ENCODE measurements at places on chromosomes 7 and 10.

DNA sequence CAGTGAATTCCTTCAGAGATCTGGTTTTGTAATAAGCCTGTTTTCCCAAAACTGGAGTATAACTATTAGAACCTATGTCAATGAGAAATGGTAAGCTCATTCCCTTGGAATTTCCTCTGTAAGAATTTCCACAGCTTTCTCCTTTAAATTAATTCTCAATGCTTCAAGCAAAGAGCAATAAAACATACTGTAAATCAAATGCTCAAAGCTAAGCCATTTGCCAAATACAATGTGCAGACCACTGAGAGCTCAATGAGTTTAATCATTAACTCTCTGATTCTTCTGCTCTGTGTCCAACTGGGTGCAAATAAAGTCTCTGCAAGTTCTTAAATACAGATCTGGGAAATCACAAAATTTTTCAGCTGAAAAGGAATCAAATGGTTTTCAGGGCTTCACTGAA, 227.6 kb upstream of the IMMP2L start:
- DNase-seq, result no peak

GRCh38 chr7:156579566-156579965, 61.0 kb upstream of the RNF32 start:
- no peak for DNase-seq

DNA sequence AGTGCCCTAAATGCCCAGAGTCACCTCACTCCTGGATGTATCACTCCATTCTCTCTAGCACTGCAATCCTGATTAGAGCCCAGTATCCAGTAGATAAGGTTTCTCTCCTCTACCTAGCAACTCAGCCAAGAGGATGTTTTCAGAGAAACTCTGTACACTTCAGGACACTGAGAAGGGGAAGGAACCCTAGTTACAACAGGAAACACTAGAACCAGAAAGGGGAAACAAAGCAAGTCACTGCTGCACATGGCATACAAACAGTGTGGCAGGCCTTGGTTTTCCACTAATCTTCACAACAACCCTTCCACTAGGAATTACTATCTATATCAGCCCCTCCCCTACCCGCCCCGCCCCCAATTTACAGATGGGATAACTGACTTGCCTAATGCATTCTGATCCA, 1.6 kb downstream of the FAM204A start:
- no peak for DNase-seq

DNA sequence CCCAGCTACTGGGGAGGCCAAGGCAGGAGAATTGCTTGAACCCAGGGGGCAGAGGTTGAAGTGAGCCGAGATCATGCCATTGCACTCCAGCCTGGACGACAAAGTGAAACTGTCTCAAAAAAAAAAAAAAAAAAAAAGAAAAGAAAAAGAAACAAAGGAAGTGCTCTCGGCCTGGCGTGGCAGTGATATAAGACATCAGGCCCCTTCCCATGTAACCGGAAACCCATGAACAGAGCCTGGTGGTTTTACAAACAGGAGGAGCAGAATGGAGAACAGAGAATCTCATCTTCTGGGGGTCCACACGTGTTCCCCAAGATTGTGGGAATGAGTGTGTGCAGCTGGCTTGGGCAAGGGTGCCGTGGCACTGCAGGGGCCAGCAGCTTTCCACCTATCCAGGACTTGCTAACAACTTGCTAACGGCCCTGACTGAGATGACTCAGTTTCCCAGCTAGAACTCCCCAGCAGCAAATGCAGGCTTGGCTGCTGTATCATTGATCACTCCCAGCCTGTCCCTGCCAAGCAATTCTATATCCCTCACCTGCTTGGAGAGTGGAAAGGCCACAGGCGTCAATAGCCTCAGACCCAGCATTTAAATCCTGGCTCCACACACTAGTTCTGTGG, 103.0 kb downstream of the COL26A1 start:
- no peak for DNase-seq

GRCh38 chr7:6443372-6443941, 4.3 kb downstream of the DAGLB start:
- DNase-seq, result no peak

DNA sequence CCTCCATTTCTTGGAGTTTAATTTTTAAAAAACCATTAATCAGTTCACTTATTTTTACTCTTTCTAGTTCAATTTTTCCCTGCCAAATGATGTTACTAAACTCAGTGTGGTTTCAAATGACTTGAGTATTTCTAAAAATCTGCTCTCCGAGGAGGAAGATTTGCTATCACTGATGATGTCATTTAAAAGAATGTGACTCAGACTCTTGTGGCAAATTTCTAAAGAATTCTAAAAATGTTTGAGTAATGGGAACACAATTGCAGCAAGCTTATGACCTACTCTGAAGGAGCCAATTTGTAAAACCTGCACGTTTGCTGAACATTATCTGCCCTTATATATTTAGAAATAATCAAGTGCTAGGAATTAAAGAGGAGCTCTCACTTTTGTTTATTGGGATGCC, 88.6 kb downstream of the SPAG6 start:
- no peak for DNase-seq

DNA sequence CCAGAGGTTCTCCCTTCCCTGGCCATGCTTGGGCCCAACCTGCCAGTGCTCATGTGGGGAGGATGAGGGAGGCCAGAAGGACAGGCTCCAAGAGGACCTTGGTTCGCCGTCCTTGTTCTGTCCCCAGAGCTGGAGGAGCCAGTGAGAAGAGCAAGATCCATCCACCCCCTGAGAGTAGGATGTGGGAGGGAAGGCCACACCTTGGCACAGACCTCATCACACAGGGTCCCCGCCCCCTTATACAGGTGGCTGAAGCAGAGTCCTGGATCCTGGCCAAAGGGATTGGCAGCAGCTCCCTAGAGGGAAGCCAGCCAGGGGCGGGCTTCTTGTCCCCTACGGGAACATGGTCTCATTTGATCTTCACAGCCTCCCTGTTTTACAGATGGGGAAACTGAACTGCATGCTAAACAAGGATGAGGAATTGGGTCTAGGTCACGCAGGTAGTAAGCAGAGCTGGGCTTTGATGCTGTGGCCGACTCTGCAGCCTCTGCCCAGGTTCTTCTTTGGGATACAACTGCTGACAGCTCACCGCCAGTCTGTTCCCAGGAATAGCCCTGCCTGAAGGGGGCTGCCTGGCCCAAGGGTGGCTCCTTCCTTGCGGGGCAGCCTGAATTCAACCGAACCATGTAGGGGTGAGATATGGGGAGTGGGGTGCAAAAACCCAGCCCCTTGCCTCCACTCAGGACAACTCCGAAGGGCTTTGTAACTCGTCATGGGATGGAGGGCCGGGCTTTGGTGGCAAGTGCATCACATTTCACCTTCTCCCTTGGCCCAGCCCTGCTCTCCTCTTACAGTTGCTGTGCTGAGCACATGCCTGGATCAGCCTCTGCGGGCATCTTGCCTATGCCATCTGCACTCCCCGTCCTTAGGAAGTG, 62.2 kb upstream of the KDM7A start:
- no peak for DNase-seq

DNA sequence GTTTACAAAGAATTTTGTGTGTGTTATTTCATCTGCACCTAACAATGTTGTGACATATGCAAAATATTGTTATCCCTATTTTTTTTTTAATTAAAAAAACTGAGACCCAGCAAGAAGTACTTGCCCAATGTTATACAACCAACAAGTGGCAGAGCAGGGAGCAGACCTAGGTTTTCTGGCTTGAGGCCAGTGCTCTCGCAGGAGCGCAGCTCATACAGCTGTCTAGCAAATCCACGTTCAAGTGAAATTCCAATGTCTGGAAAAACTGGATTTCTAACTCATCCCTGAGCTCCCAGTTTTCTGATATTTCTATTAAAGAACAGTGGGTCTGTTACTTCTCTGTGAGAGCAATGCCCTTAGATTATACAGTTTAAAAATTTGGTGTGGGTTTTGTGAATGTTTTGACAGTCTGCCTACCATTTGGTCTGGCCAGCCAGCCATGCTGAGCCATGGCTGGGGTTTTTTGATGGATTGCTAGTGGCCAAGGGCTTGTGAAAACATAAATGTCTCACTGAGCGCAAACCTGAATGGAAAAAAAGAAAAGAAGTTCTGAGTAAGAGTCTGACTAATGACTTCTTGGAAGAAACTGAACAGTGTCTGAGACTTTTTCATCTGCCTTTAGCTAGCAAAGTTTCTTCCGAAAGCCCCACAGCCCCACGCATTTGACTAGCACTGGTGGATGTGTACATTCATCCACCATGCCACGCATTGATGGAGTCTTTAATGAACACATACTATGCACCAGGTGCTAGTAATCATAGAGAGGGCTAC, 15.4 kb upstream of the PRF1 start:
- DNase-seq, result no peak

GRCh38 chr7:155327590-155328320, 30.1 kb downstream of the INSIG1 start:
- DNase-seq, result no peak

DNA sequence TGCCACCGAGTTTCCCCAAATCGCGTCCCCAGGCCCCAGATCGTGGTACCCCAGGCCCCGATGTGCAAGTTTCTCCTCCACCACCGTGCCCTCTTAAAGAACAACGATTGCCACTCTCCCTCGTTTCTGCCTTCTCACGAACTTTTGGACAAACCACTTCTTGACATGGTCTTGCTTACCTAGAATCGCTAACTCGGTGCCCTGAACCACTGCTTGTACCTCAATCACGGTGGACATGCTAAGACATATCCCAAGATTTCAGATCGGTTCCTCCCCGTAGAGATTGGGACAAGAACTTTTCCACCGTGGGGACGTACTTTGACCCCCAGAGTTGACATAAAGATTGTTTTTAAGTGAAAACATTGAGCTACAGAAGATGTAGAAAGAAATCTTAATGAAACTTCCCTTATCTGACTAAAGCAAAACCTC, 477 bp upstream of the ZC3HAV1 start:
- no peak for DNase-seq

- DNase-seq, result no peak
Observed at GRCh38 chr7:18509481-18509880, 13.9 kb downstream of the HDAC9 start.

DNA sequence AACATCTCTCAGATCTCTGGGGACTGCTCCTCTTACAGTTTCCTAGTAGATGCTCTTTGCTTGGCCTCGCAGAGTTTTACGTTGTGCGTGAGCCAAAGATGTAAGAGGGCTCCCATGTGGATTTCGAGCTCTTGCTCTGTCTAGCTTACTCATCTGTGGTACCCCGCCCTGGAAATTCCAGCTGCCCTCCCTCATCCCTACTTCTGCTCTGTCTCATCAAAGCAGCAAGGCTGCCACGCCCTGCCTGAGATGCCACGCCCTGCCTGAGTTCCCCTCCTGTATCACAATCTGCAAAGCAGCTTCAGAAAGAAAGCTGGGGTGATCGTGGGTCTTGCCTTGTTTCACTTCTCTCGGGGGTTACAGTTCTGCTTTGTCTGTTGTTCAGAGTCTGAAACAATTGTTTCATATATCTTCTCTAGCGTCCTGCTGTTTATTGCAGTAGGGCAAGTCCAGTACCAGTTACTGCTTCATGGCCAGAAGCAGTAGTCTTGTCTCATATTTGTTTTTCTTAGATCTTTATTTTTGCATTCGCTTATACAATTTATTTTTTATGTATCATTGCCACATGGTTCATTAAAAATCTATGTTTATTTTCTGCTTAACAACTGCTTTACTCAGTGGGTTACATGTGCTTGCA, 36.1 kb upstream of the CCNY start:
- DNase-seq, result peak; percentile 28

DNA sequence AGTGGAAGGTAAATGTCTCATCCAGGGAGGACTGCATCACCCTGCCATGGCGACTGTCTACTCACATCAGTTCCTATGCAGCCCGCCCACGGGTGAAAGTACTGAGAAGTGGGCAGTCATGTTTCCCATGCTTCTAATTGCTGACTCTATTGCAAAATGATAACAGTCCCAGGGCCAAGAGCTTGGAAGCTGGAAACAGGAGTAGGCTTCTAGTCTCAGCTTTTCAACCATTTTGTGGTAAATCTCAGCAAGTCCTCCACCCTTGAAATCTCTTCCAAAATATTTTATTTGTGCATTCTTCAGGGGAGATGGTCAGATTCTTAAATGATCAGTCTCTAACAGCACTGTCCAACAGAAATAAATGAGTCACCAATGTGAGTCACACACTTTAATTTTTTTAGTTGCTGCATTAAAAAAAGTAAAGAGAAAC, 48.1 kb upstream of the TARP start:
- no peak for DNase-seq

DNA sequence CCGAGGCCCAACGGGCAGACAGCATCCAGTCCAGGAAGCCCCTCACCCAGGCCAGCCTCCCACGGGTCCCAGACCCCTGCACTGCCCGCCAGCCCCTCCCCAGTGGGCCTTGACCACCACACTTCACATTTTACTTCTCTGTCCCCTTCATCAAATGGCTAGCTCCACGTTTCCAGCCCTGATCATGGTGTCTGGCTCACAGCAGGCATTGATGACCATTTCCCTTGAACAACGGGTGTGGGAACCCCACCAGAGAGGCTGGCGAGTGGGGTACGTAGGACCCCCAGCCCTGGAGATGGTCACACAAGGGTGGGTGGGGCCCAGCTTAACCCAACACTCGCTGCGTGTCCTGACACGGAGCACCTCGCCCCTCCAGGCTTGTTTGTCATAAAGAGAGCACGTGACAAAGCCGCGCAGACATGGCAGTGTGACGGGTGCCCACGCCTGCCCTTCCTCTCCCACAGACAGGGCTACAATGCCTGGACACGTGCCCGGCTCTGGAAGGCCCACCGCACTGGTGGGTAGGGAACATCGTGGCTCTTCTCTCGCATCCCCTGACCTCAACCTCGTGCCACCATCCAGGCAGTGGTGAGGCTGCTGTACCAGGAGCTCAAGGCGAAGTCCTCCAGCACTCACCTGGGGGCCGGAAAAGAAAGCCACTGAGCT, 267.7 kb downstream of the MAD1L1 start:
- DNase-seq, result no peak

- no peak for DNase-seq
Observed at GRCh38 chr10:129568583-129569344, 101.7 kb downstream of the MGMT start.

GRCh38 chr7:111137296-111138192, 46.6 kb downstream of the LRRN3 start:
- peak; percentile 29 for DNase-seq

GRCh38 chr10:8575620-8576019, 521.1 kb downstream of the GATA3 start:
- DNase-seq, result no peak

GRCh38 chr7:133470-133869, 58.9 kb upstream of the FAM20C start:
- no peak for DNase-seq

GRCh38 chr10:131206111-131206995, 105.2 kb downstream of the TCERG1L start:
- no peak for DNase-seq

- DNase-seq, result no peak
Observed at GRCh38 chr10:88227342-88228018, 355.6 kb downstream of the RNLS start.
